Naive B cell (primary cell): ENCODE measurements at places on chromosomes 2 and 18.

- H3K4me1 ChIP-seq = no peaks in the 10 kb centered on the region
- no peak overlapping the region for H3K27ac ChIP-seq
- no peak for DNase-seq
- H3K27me3 ChIP-seq = no peaks in the 10 kb centered on the region
- no peaks in the 10 kb centered on the region for H3K36me3 ChIP-seq
- no peak overlapping the region for H3K4me3 ChIP-seq
Observed at GRCh38 chr2:139403948-139404347, 623.8 kb upstream of the NXPH2 start.

DNA sequence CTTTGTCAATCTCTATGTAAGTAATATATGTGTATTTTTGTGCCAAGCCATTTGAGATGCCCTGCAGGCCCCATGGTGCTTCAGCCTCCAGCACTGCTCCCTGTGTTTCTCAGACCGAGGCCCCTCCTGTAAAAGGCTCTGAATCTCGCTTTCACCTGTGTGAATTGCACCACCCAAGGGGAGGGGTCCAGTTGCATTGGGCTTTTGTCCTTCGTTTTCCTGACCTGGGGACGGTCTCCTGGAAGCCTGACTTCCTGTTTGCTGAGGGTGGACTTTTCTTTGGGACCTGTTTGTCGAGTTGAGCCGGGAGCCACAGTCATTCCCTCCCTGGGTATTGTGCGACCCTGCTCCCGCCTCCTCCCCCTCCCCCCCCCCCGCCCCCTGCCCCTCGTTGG is 48.9 kb downstream of the AGAP1 start:
- H3K4me1 ChIP-seq = no peaks in the 10 kb centered on the region
- no peaks in the 10 kb centered on the region for H3K36me3 ChIP-seq
- no peak for DNase-seq
- H3K27me3 ChIP-seq = peaks cover 8% of the 10 kb centered on the region

- no peak overlapping the region for H3K4me3 ChIP-seq
- no peaks in the 10 kb centered on the region for H3K4me1 ChIP-seq
- DNase-seq = no peak
- peaks cover 40% of the 10 kb centered on the region for H3K36me3 ChIP-seq
- H3K27me3 ChIP-seq = peaks cover 74% of the 10 kb centered on the region
- H3K27ac ChIP-seq = no peak overlapping the region
Observed at GRCh38 chr2:102144128-102144527, 1.6 kb downstream of the IL1R1 start.

DNA sequence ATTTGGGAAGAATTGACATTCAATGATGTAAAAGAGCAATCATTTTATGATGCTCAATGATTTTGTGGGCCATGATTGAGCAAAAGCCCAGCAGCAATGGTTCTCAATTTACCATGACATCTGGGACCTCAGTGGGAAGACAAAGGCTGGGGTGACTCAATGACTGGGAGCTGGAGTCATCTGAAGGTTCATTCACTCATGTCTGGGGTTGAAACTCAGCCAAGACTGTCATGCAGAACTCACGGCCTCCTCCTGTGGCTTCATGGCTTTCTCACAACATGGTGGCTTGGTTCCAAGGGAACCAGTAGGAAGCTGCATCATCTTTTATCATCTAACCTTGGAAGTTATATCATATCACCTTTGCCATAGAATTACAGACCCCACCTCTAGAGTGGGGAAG is 45.1 kb upstream of the CD226 start:
- H3K4me3 ChIP-seq = no peak overlapping the region
- H3K4me1 ChIP-seq = no peaks in the 10 kb centered on the region
- peaks cover 62% of the 10 kb centered on the region for H3K36me3 ChIP-seq
- no peak for DNase-seq
- H3K27ac ChIP-seq = no peak overlapping the region

DNA sequence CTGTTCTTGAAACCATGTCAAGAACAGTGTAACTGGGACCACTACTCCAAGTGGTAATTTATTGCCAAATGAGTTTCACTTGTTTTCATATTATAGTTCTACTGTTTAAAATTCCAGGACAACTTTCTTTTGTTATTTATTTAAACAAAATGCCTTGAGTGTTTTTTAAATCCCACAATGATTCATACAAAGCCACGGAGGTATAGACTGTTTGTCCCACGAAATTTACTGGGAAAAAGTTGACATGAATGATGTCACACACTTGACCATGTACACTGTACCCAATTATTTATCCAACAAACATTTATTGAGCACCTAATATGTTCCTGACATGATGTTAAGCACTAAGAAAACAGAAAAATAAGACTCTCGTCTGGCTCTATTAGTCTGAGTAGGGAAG is 243.9 kb upstream of the SIX2 start:
- no peaks in the 10 kb centered on the region for H3K36me3 ChIP-seq
- no peak overlapping the region for H3K27ac ChIP-seq
- H3K4me1 ChIP-seq = no peaks in the 10 kb centered on the region
- H3K4me3 ChIP-seq = no peak overlapping the region
- H3K27me3 ChIP-seq = peaks cover 15% of the 10 kb centered on the region

GRCh38 chr2:100560216-100560830 is 2.5 kb upstream of the PDCL3 start:
- no peak for DNase-seq
- H3K36me3 ChIP-seq = no peaks in the 10 kb centered on the region
- H3K4me1 ChIP-seq = peaks cover 26% of the 10 kb centered on the region
- H3K27ac ChIP-seq = no peak overlapping the region
- peak overlapping the region; percentile 91 for H3K4me3 ChIP-seq
- H3K27me3 ChIP-seq = no peaks in the 10 kb centered on the region

- H3K27ac ChIP-seq = no peak overlapping the region
- no peaks in the 10 kb centered on the region for H3K36me3 ChIP-seq
- peaks cover 4% of the 10 kb centered on the region for H3K27me3 ChIP-seq
- DNase-seq = no peak
- no peaks in the 10 kb centered on the region for H3K4me1 ChIP-seq
Observed at GRCh38 chr2:231009236-231009919, 13.5 kb downstream of the SPATA3 start.

DNA sequence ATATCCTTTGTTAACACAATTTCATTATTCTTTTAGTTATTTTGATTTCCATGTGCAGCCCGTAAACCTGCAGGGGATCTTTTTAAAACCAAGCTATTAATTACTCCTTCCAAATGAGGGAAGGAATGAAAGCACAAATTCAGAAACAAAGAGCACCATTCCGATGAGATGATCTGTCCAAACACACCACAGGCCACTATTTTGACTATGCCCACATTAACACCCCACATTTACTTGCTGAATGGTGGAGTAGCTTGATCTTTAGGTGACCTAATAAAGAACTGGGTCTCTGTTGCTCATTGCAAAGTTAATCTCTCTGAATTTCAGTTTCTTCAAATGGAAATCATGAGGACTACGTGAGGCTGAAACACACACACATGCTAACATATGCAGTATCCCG is 218.0 kb downstream of the IRS1 start:
- H3K27ac ChIP-seq = no peak overlapping the region
- H3K4me1 ChIP-seq = no peaks in the 10 kb centered on the region
- no peak overlapping the region for H3K4me3 ChIP-seq
- no peak for DNase-seq

DNA sequence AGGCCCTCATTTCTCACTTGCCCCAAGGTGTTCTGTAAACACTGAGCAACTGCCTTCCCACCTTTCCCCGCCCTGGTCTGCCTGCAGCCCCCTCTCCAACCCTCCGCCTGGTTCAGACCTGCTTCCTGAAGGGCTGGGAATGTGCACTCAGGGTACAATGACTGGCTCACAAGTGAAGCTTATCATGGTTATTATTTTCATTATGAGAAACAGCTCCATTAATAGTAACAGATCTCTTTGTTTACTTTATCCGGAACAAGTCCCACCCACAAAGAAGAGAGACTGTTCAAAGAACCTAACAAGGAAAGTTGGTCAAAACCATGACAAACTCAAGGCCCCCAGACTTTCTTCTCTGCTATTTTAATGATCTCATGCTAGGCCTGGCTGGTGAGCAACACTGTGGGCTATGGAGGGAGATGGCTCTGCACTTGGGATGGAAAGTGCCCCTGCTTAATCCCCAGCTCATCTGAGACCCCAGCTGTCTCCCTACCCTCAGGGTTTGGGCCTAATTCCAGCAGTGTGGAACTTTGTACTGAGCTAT is 36.7 kb downstream of the ARHGAP25 start:
- H3K27me3 ChIP-seq = no peaks in the 10 kb centered on the region
- H3K36me3 ChIP-seq = peaks cover 12% of the 10 kb centered on the region
- DNase-seq = no peak

DNA sequence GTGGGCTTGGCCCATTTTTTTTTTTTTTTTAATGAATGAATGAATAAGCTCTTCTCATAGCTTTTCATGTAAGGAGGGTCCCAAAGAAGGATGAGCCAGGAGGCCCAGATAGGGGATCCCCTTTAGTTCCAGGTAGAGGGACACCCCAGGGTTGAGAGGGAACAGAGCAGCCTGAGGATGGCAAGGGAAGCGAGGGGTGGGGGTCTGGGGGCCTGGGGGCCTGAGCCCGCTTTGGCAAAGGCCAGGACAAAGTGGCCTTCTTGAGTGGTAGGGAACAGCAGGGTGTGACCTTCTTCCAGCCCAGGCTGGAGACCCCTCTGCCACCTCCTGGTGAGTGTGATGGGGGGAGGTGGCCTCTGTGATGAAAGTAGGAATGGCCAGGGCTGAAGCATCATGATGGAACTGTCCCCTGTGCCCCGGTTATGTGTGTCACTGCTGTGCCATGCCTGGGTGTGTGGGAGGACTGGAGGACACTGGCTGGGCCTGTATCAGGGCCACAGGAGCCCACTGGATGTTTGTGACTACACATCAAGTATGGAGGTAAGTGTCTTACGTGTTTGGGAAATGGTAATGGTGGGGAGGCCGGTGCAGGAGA is 263.5 kb upstream of the HDAC4 start:
- no peaks in the 10 kb centered on the region for H3K36me3 ChIP-seq
- no peak overlapping the region for H3K4me3 ChIP-seq
- H3K27me3 ChIP-seq = peaks cover 21% of the 10 kb centered on the region
- no peak for DNase-seq
- H3K27ac ChIP-seq = no peak overlapping the region

GRCh38 chr18:39627936-39628335 is 2062.3 kb upstream of the CELF4 start:
- no peaks in the 10 kb centered on the region for H3K27me3 ChIP-seq
- no peak overlapping the region for H3K4me3 ChIP-seq
- no peak overlapping the region for H3K27ac ChIP-seq

- DNase-seq = no peak
- peaks cover 14% of the 10 kb centered on the region for H3K4me1 ChIP-seq
- no peak overlapping the region for H3K27ac ChIP-seq
- peaks cover 17% of the 10 kb centered on the region for H3K27me3 ChIP-seq
Observed at GRCh38 chr2:133970641-133971040, 283.2 kb upstream of the MGAT5 start.

- peak; percentile 63 for DNase-seq
- peak overlapping the region; percentile 65 for H3K4me3 ChIP-seq
- H3K4me1 ChIP-seq = peaks cover 36% of the 10 kb centered on the region
- H3K27me3 ChIP-seq = no peaks in the 10 kb centered on the region
- H3K27ac ChIP-seq = peak overlapping the region; percentile 45
- H3K36me3 ChIP-seq = no peaks in the 10 kb centered on the region
Observed at GRCh38 chr2:215811409-215812345, 201.7 kb downstream of the MREG start.

- no peaks in the 10 kb centered on the region for H3K4me1 ChIP-seq
- no peak overlapping the region for H3K27ac ChIP-seq
- no peak for DNase-seq
- H3K4me3 ChIP-seq = no peak overlapping the region
Observed at GRCh38 chr2:88252111-88252510, 82.0 kb downstream of the THNSL2 start.

- no peak overlapping the region for H3K4me3 ChIP-seq
- H3K4me1 ChIP-seq = peaks cover under 1% of the 10 kb centered on the region
- no peak for DNase-seq
- no peaks in the 10 kb centered on the region for H3K27me3 ChIP-seq
- H3K27ac ChIP-seq = no peak overlapping the region
Observed at GRCh38 chr2:240922245-240922981, 16.3 kb downstream of the CROCC2 start.

- no peak for DNase-seq
- H3K27ac ChIP-seq = no peak overlapping the region
- H3K4me1 ChIP-seq = no peaks in the 10 kb centered on the region
- H3K27me3 ChIP-seq = no peaks in the 10 kb centered on the region
- no peak overlapping the region for H3K4me3 ChIP-seq
Observed at GRCh38 chr2:23814963-23815362, 112.0 kb downstream of the ATAD2B start.

DNA sequence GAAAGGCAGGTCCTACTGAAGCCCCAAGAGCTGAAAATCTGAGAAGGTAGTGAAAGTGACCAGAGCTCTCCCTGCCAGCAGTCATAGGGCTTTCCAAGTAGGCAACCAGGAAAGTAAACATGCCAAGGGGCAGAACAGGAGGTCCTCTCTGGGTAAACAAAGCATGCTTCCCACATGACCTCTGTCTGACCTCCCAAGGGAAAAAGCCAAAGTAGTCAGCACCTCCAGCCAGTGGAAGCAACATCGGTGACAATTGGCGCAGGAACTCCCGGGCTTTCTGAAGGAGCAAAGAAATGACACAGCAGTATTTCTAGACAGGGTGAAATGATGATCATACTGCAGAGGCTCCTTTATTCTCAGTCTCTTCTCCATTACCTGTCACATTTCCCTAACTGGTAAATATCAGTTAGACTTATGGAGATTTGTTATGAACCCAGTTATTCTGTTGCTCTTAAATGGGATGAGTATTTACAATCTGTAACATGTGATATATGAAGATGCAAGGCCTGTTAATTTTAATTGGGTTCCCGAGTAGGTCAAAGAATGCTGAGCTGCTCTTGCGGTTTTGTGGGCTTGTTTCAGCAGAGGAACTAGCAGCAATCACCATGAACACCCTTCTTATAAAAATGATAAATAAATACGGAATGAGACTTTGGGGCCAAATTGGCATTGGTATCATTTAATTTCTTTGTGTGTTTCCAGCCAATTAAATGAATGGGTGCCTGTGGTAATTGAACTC is 321.0 kb downstream of the RND3 start:
- H3K4me3 ChIP-seq = no peak overlapping the region
- no peaks in the 10 kb centered on the region for H3K36me3 ChIP-seq
- H3K27ac ChIP-seq = no peak overlapping the region
- no peaks in the 10 kb centered on the region for H3K4me1 ChIP-seq
- H3K27me3 ChIP-seq = no peaks in the 10 kb centered on the region

DNA sequence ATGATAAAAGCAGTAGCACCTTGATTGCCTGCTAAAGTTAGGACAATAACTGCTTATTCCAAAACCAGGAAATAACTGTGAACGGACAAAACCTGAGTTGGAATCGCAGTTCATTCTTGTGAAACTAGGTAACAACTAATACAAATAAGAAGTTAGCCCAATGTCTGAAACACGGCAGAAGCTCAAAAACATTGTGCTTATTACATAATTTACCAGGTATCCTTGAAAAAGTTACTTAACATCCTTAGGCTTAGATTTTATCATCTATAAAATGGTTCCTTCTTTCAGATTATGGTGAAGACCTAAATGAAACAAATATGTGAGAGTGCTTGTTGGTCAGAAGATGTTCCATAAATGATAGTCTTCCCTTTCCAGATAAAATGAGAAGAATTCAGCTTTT is 32.4 kb downstream of the RTN4 start:
- peaks cover 39% of the 10 kb centered on the region for H3K4me1 ChIP-seq
- no peaks in the 10 kb centered on the region for H3K27me3 ChIP-seq
- H3K27ac ChIP-seq = peak overlapping the region; percentile 83
- H3K4me3 ChIP-seq = no peak overlapping the region

- no peaks in the 10 kb centered on the region for H3K36me3 ChIP-seq
- DNase-seq = no peak
- H3K27me3 ChIP-seq = no peaks in the 10 kb centered on the region
- no peak overlapping the region for H3K27ac ChIP-seq
- H3K4me1 ChIP-seq = no peaks in the 10 kb centered on the region
Observed at GRCh38 chr18:6610466-6610865, 119.0 kb upstream of the ARHGAP28 start.
